ENCODE measurements at places on chromosomes 11 and 22.

- DNase-seq = no peak
These were observed 5.5 kb downstream of the PRDX5 start for GRCh38 chr11:64323373-64323772.

DNA sequence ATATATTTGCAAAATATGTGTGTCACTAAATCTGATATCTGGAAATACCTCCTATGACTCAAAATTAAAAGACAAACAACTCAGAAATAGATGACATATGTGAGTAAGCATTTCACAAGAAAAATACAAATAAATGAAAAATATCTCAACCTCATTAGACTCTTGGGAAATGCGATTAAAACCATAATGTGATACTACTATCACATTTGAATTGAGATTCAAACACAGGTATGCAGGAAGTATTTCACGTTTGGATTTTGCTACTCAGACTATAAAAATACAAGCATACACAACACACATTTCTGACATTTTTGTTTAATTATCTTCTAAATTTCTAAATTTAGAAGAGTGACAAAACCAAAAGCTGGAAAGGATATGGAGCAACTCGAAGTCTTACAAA is 811.9 kb upstream of the LRRC4C start:
- no peak for DNase-seq

GRCh38 chr22:44243761-44244160 is 63.0 kb downstream of the PARVG start:
- DNase-seq = no peak

DNA sequence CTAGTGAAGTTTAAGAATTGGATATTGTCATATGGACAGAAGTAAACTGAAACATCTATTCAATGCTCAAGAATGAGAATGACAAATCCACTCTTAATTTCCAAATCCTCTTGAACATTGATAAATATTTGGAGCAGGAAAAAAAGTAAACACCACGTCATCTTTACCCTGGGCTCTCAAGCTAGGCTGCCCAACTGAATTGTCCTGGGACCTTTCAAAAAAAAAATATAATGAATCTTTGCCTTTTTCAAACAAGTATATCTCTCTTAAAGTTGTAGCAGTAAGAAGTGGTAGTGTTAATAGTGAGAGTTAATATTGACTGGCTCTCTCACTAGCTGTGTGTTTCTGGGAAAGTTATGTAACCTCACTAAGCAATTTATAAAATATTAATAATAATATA is 374.3 kb downstream of the LRRC4C start:
- DNase-seq = no peak

DNA sequence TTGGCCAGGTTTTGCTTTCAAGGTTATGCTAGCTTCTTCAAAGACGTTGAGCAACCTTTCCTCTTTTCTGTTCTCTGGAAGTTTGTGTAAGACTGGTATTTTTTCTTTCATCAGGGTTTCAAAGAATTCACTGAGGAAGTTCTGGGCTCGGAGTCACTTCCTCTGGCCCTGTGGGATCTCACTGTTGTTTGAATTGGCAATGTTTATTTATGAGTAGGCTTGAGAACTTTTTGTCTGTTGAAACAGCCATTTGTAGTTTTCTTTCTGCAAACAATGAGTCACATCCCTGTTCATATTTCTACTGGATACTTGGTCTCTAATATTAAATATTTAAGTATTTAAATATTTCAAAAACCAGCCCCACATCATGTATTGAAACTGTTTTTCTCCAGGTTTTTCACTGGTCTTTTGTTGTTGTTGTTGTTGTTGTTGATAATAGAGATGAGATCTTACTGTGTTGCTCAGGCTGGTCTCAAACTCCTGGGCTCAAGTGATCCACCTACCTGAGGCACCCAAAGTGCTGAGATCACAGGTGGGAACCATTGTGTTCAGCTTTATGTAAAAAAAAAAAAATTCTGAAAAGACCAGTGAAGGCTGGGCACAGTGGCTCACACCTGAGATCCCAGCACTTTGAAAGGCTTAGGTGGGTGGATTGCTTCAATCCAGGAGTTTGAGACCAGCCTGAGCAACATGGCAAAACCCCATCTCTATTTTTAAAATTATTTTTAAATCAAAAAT is 26.9 kb downstream of the SUSD2 start:
- no peak for DNase-seq
